Fibroblast of villous mesenchyme (primary cell): ENCODE measurements at places on chromosomes 4 and X. TPM values are rescaled to one million over a fixed set of nuclear protein-coding genes. Genes with fewer than 3 reads are reported as not detected.

Gene NHS
- 2.6 and 5.2 TPM in 2 replicates for total RNA-seq

Gene MAOA
- 2.6 and 7.8 TPM in 2 replicates for total RNA-seq

Gene SLIT2
- total RNA-seq: 8.4 and 20.7 TPM in 2 replicates

Gene CT47A1
- total RNA-seq: not detected in 2 replicates

Gene PABPC5
- total RNA-seq: 1.3 TPM in 2 replicates

Gene UGT2A2
- total RNA-seq: not detected in 2 replicates

Gene HMX1
- total RNA-seq: not detected in 2 replicates

Gene SLC9B1
- total RNA-seq: 0.43 and 0.64 TPM in 2 replicates

Gene PAGE5
- not detected in 2 replicates for total RNA-seq

Gene SHROOM3
- total RNA-seq: 27.6 and 40.9 TPM in 2 replicates

Gene SYN1
- total RNA-seq: 0.32 TPM in 1 of 2 replicates, not detected in the other

Gene EREG
- 1.3 and 5.2 TPM in 2 replicates for total RNA-seq

Gene SOX3
- not detected in 2 replicates for total RNA-seq

Gene IL9R
- total RNA-seq: not detected in 2 replicates

Gene DDX53
- under 0.01 TPM in 1 of 2 replicates, not detected in the other for total RNA-seq

Gene SLC25A14
- 12.5 and 12.9 TPM in 2 replicates for total RNA-seq

Gene NPFFR2
- 0.32 and 0.86 TPM in 2 replicates for total RNA-seq

Gene STATH
- not detected in 2 replicates for total RNA-seq

Gene LIN54
- 12.6 and 16.8 TPM in 2 replicates for total RNA-seq

Gene GLRA2
- total RNA-seq: 0.32 TPM in 1 of 2 replicates, not detected in the other

Gene DCAF8L2
- total RNA-seq: not detected in 2 replicates

Gene HHIP
- total RNA-seq: 0.64 and 1.7 TPM in 2 replicates

Gene PNMA6E
- total RNA-seq: not detected in 2 replicates

Gene RNF150
- total RNA-seq: 12.2 and 16.4 TPM in 2 replicates

Gene DOCK11
- 50.1 and 54.4 TPM in 2 replicates for total RNA-seq

Gene SPATA4
- 0.97 TPM in 1 of 2 replicates, not detected in the other for total RNA-seq

Gene GRIA3
- 8.1 and 19.4 TPM in 2 replicates for total RNA-seq

Gene TMEM47
- total RNA-seq: 32.2 and 62.6 TPM in 2 replicates

Gene F8A2
- not detected in 2 replicates for total RNA-seq

Gene JCHAIN
- total RNA-seq: 0.64 and 2.6 TPM in 2 replicates

Gene TAF7L
- 0.32 and 1.3 TPM in 2 replicates for total RNA-seq
